Left kidney (tissue), 8 donors: ENCODE measurements at places on chromosomes 12 and 14. TPM values are rescaled to one million over a fixed set of nuclear protein-coding genes. Genes with fewer than 3 reads are reported as not detected.

GRCh38 chr12:597926-598568 lies 65.2 kb downstream of the NINJ2 start:
- no peak for DNase-seq

Gene SRRM4
- polyA plus RNA-seq, result 0.02 TPM

- no peak for DNase-seq
Observed at GRCh38 chr12:22935501-22935900, 310.5 kb downstream of the ETNK1 start.

DNA sequence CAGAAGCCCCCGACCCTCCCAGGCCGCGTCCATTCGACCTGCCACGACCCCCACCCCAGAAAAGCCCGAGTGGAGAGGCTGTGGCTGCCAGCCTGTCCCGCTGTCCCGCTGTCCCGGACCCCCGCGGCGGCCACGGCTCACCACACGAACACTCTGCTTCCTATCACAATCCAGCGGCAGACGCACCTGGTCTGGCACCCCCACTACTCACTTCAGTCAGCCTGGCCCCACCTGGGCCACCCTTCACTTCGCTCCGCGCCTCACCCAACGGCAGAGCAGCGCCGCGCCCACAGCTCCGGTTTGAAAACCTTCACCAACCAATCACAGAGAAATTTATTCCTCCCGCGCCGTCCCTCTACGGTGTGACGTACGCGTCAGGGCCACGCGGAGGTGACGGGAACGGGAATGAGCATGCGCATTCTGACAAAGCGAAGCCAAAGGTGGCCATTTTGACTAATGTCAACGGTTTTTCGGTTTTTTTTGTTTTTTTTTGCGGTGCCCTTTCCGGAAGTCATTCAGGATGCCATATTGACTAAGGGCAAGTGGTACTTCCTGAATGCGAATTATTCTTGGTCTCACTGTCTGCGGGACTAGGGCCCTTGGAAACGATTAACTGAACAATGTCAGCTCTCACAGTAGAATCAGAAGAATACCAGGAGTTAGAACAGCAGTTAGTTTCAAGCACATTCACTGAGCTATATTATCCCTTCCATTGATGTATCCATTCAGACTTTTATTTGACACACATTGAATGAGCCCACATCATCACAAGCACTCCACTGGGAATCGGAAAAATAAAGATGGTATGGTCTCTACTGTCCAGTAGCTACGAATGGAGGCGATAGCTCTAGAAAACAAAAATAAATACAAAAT lies at the start of gene RACGAP1:
Gene RACGAP1 (minus strand): TSS at position 308 of the 873 bp plus-strand sequence. CDS start 8,779 bp downstream, outside the sequence.
- peak; percentile 99 for DNase-seq

Gene C12orf75
- polyA plus RNA-seq, result 81.0 TPM

Gene ARHGEF25
- 30.5 TPM for polyA plus RNA-seq

DNA sequence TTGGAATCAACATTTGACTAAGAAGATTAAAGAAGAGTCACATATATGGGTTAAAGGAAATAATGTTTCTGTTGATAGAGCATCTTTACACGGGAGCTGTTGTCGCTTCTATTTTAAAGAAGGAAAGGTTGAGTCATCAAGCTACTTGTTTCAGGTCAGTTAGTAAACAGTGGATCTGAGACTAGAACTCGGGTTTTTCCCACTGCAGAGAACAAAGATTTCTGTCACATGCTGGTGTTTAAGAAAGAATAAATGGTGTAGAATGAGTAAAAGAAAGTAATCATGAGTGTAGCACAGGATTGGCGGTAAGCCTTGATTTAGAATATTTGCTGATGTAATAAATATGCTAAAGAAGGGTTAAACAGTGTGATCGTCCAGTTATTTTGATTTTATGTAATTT lies 455.5 kb downstream of the AEBP2 start:
- no peak for DNase-seq

DNA sequence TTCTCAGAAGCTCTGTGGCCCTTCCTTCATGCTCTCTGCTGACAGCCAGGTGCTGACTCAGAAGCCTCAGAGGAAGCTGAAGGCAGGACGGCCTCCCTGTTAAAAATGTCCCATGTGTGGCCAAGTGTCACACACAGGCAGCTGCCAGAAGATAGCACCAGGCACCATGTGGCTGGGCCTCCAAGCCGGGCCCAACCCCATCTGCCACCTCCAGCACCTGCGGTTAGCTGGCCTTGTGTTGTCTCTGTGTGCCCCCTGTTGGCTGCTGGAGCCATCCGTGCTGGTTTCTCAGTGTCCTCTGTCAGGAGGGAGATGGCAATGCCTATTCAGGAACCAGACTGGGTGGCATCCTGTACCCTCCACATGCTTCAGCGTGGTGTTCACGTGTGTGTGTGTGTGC lies 63.2 kb downstream of the TSPAN11 start:
- DNase-seq, result no peak

DNA sequence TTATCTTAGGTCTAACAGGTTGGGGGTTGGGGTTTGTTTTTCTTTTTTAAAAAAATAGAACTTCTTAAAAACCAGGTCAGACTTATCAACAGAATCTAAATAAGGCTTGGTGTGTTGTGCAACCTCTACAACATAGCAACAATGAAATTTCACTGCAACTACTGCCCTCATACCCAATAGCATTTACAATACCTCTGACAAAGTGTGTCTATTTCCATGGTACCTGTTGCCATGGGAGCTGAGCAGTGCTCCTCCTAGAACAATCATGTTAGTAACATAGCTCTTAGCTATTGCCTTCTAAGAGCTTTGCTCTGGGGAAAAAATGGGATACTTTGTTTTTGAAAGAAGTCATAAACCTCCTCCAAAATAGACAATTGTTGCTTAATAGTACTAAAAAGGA lies 103.3 kb upstream of the CCDC175 start:
- DNase-seq, result no peak

GRCh38 chr14:75041613-75042012 lies 9.7 kb downstream of the MLH3 start:
- DNase-seq, result no peak

Gene TTC7B
- 46.4 TPM for polyA plus RNA-seq

DNA sequence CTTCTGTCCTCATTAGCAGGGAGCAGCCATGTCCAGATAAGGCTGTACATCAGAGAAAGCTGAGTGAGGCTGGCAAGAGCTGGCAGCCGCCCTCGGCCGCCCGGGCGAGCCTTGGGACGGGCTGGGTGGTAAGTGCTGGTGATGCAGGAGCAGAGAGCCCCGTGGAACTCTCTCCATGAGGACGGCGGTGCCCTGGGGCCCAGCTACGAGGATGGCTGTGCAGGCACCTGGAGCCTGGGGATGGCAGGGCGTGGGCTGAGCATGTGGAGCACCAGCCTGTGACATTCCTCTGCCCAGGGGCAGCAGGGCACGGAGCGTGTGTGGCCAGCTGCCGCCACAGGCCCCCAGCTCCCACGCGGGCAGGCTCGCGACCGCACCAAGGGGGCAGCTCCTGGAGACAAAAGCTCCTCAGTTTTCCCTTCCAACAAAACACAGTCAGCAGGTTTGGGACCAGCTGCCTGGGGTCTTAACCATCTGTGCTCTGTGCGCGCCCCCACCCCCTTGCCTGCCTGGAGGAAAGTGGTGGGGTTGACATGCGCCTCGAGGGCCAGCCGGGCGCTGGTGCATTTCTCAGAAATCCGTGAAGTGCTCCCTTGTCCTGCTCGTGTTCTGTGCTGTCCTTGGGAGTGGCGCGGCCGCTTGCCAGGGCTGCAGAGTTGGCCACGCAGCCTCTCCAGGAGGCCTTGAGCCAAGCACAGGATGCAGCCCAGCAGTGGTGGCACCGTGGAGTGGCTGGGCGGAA lies 21.4 kb downstream of the PACS2 start:
- DNase-seq, result no peak

Gene ZDHHC22
- polyA plus RNA-seq, result 0.57 TPM

GRCh38 chr12:8991371-8992345 lies 2.3 kb downstream of the KLRG1 start:
- DNase-seq, result no peak

DNA sequence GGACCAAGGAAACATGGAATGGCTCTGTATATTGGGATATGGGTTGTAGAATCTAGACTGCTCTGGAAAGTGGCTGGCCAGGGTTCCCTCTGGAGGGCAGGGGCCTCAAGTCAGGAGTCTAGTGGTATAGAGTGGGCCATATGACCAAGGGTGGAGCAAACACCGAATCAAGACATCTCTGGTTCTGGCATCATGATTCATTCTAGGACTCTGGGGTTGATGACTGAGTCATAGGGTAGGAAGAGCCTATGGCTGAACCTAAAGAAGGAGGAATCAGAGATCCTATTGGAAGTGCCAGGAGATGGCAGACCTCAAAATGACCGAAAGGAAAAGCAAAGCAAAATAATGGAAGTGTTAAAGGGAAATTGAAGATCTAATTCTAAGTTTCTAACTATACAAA lies 356.4 kb upstream of the PRICKLE1 start:
- DNase-seq, result no peak

GRCh38 chr12:57657744-57658143 lies 24.7 kb upstream of the B4GALNT1 start:
- no peak for DNase-seq

- DNase-seq, result peak; percentile 25
Observed at GRCh38 chr14:56659964-56660551, 80.5 kb downstream of the TMEM260 start.

Gene MMP19
- polyA plus RNA-seq, result 1.5 TPM

DNA sequence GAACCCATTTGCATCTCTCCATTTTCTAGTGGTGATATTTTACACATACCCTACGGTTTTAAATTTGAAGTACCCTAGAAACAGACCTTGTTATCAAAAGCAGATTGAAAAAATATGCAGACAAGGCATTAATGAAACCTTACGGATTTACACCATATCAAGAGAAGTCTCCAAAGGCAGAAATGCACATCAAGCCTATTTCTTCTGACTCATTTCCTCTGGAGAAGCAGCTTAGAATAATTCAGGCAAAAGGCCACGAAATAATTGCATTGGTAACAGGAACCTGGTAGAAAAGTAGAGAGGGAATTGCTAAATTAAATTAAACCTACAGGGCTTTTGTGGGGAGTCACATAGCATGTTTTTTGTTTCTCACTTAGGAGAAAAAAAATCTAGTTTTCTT lies 34.7 kb downstream of the KICS2 start:
- no peak for DNase-seq

Gene C1QL4
- polyA plus RNA-seq, result 1.2 TPM

Gene C12orf56
- polyA plus RNA-seq, result 2.2 TPM

Gene CELA1
- polyA plus RNA-seq, result not detected

Gene IQSEC3
- 10.8 TPM for polyA plus RNA-seq

Gene C14orf93
- polyA plus RNA-seq, result 22.2 TPM

Gene AHSA1
- polyA plus RNA-seq, result 218 TPM

GRCh38 chr12:61546296-61546695 lies 713.9 kb upstream of the USP15 start:
- DNase-seq, result peak; percentile 8

DNA sequence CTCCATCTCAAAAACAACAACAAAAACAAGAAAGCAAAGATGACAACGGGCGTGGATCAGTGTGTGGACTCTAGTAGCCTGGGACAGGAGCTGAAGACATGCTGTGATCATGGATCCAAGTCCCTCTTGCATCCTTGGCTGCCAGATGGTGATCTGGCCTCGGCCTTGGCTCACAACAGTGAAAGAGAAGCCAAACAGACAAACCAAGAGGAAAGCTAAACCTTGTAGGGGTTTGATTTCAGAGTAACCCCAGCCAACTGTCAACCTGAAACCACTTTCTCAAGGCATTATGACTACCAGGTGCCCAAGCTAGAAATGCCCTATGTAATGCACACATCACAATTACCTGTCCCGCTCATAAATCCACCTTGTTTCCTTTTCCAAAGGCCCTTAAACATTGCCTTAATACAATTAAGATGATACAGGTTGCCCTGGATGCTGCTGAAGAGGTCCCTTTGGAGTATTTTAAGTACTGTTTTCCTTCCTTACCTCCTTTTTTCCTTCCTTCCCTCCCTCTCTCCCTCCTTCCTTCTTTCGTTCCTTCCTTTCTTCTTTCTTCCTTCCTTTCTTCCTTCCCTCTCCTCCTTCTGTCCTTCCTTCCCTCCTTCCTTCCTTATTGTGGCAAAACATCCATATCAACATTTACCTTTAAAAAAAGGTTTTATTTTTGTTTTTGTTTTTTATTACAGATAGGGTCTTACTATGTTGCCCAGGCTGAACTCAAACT lies 41.4 kb upstream of the NINJ2 start:
- no peak for DNase-seq

Gene ACRBP
- polyA plus RNA-seq, result 6.0 TPM

- no peak for DNase-seq
Observed at GRCh38 chr12:29574500-29574899, 77.0 kb upstream of the OVCH1 start.

DNA sequence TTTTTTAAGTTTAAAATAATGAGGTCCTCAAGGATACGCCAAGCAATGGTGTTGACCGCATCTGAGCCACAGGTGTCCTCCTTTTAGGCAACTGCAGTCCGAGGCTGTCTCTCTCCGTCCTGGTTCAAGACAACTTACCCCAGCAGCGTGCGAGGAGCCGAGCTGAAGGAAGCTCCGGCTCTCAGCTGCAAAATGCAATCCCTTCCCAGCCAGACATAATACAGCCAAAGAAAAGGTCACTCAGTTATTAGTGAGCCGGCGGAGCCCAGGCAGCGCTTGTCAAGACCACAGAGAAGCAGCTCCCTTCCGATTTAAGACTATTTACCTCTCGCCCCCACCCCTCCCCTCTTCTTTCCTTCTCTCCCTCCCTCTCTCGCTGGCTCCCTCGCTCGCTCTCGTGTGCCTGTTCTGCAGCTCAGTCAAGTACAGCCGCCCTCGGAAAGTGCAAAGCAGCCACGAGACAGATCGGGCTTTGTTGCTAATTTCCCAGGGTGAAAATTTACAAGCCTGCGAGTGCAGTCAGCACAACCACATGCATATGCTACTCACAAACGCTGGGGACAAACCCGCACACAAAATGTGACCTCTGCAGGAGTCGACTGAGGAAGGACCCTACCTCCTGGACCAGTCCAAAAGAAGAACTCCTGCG lies 363 bp upstream of the LMO3 start:
- peak; percentile 50 for DNase-seq

DNA sequence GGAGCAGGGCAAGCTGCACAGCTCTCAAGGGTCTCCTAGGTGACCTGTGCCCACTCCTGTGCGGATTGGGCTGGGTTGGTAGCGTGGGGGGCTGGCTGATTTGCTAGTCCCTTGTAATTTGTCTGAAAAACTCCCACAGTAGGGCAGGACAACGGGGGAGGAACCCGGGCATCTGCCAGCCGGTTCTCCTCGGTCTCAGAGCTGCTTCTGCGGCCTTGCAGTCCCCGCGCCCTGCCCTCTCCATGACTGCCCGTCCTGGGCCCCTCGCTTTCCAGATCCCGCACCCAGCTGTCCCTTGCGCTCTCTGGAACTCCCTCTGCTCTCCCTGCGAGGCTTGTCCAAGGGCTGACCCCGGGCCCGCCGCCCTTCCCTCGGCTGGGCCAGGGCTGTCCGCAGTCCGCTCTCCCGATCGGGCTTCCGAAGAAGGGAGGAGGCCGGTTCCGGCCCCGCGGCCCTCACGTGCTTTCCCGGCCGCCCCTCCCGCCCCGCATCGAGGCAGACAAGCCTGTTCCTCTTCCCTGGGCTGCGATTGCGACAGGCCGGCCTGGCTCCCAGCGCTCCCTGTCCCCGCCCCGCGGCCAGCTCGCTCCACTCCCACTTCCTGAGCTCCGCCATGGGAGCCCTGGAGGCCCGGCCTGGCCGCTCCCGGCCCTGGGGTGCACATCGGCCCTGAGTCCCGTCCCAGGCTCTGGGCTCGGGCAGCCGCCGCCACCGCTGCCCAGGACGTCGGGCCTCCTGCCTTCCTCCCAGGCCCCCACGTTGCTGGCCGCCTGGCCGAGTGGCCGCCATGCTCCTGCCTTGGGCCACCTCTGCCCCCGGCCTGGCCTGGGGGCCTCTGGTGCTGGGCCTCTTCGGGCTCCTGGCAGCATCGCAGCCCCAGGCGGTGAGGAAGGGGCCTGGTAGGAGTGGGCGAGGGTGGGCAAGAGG lies at the start of gene LTBR:
Gene LTBR (plus strand): TSS at position 591 of the 927 bp plus-strand sequence. CDS start 197 bp downstream, at position 788.
- DNase-seq, result peak; percentile 82
